CD4-positive, alpha-beta T cell treated with Interleukin-17A for 1 hour (primary cell): ENCODE measurements at places on chromosomes 11 and 22.

DNA sequence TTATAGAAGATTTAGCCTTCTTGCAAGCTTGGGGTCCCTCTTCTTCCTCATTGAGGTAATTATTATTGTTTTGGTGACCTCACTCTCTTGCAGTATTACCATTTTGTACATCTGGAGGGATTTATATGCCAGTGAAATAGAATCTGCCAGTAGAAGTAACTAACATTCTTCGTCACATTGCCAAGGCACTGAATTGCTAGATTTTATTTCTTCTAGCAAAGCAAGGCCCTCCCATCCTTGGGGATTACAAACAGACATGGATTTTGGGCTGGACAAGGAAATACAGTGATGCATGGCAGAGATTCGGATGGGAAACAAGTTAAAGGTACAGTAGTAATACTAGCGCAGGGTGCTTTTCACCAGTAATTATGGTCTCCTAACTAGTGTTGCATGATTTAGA lies 7.8 kb downstream of the ADAMTS15 start:
- DNase-seq, result no peak

- no peak for DNase-seq
Measured at GRCh38 chr11:116283300-116283699, 489.5 kb downstream of the BUD13 start.

DNA sequence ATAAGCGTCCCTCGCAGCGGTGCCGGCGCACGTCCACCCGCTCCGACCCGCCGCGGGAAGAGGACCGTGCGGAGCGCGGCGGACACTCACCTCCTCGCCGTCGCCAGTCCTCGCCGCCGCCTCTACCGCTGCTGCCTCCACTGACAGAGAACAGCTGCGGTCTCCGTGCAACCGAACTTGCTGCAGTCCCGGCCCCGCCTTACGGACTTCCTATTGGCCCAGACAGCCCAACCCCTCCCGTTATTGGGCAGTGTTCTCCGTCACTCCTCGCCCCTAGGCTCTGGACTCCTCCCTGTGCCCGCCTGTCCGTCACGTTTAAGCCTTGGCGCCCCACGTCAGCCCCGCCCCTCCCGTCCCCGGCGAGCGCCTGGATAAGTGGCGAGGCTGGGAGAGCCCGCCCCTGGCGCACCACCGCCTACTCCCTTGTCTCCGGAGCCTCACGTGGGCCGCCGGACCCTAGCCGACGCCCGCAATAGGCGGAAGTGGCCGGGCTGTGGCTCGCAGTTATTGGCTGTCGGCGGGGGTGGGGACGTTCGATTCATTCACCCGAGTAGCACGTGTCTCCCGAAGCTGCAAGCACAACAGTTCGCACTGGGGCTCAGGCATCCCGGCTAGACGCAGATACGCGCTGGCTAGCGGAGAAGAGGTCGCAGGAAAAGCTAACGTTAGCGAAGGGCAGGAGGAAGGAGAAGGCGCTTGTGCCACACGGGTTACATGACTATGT lies at the start of gene PC:
Gene PC, minus strand, starts transcription at position 152 of the 724 bp plus-strand sequence. CDS start 86,224 bp downstream, outside the sequence.
- DNase-seq, result peak; percentile 99

DNA sequence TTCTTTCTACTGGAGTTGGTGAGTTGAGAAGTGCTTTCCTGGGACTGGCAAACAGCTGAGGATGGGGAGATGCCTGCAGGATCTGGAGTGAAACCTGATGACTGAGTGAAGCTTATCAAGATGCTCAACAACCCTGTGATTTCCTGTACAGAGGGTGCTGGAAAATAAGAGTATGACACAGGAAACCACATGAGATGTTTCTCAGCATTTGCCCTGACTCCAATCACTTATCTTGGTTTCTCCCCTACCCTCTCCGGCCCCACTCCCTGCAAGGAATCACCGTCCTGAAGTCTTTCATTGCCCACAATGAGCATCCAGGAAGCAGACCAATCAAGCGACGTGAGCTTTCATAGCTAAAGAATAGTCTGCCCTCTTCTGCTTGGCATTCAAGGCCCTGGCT lies at the start of gene MRGPRX2:
Gene MRGPRX2, minus strand, starts transcription at position 89 of the 400 bp plus-strand sequence. CDS start 4,315 bp downstream, outside the sequence.
- peak; percentile 14 for DNase-seq

DNA sequence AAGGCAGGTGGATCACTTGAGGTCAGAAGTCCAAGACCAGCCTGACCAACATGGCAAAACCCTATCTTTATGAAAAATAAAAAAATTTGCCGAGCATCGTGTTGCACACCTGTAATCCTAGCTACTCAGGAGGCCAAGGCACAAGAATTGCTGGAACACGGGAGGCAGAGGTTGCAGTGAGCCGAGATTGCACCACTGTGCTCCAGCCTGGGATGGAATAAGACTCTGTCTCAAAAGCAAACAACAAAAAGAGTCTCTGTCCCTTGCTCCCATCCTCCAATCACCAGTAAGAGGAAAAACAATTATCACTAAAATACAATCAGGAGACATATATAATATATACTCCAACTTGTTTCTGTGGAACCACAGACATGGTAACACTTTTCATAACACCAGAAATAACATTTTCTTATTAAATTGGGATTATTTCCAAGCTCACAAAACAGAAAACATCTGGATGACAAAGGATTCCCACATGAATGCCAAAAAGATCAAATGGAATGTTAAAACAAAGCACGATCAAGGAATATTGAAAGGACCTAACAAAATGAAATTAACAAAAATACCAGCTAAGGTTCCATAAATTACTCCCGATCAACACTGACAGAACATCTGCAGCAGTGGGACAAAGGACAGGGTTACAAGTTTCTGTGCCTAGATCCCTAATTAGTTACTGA lies 15.2 kb downstream of the FCHSD2 start:
- no peak for DNase-seq

DNA sequence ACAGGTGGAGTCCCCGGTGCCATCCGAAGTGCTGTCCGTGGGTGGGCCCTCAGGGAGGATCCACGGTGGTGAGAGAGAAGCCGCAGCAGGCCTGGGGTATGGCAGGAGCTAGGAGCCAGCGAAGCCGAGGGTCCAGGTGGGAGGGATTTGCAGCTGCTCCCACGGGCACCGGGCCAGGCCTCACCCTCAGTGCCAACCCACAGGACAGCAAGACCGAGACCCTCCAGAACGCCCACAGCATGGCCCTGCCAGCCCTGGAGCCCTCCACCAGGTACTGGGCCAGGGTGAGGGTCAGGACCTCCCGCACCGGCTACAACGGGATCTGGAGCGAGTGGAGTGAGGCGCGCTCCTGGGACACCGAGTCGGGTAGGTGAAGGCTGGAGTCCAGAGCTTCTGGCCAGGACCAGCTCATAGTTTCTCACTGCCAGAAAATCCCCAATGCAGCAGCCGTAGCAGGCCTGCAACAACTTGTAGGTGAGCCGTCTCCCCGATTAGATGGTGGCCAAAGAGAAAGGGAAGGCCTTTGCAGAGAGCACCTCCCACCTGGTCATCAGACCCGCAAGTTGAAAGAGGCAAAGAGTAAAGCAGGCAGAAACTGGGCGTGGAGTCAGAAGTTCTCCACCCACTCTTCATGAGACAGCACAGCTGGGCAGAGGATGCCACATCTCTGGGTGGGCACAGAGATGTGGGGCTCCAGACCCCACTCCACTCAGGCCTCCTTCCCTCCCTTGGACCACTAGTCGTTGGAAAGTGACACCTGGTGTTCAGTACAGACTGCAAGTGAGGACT lies 20.4 kb downstream of the CSF2RB start:
- DNase-seq, result no peak

DNA sequence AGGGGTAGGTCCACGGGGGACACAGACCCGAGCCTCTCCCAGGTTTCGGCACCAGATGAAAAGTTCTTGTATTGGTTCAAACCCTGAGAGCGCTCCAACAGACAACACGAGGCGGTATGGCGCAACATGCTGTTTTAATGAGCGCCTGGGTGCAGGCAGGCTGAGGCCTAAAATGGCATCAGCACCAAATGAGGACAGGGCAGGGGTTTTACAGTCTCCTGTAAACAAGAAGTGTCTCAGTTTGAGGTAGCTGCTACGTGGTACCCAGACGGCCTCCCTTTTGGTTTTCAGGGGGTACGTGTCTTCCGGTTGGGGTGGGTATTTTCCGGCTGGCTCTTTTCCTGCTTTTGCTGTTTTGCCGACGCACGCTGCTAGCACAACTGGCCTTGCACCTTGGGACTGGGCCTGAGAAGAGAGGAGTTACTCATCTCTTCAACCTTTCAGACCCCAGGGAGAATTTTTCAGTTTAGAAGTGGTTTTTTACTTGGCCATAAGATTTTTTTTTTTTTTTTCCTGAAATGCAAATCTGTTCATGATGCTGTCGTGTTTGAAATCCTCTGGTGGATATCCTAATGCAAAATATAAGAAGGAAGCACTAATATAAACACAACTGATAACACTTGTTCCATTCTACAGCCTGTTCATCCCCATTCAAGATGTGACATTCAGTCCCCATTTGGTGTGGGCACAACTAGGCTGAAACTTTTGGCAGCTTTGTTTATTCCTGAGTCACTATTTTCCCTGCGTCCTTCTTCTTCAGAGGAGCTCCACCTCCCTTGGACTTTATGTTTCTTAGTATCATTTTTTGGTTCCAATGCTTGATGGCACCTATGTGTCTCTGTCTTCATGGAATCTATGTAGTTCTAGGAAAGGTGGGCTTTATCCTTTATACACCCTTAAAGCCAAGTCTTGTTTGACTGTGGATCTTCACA lies 6.5 kb downstream of the PPFIBP2 start:
- DNase-seq, result no peak

- no peak for DNase-seq
Measured at GRCh38 chr11:26490546-26490945, 81.5 kb downstream of the MUC15 start.

- DNase-seq, result peak; percentile 46
Measured at GRCh38 chr11:123577081-123577598, 77.3 kb downstream of the SCN3B start.

- no peak for DNase-seq
Measured at GRCh38 chr11:6660712-6661111, 5.1 kb upstream of the DCHS1 start.

GRCh38 chr22:20652582-20652981 lies 121.3 kb upstream of the SERPIND1 start:
- DNase-seq, result no peak

DNA sequence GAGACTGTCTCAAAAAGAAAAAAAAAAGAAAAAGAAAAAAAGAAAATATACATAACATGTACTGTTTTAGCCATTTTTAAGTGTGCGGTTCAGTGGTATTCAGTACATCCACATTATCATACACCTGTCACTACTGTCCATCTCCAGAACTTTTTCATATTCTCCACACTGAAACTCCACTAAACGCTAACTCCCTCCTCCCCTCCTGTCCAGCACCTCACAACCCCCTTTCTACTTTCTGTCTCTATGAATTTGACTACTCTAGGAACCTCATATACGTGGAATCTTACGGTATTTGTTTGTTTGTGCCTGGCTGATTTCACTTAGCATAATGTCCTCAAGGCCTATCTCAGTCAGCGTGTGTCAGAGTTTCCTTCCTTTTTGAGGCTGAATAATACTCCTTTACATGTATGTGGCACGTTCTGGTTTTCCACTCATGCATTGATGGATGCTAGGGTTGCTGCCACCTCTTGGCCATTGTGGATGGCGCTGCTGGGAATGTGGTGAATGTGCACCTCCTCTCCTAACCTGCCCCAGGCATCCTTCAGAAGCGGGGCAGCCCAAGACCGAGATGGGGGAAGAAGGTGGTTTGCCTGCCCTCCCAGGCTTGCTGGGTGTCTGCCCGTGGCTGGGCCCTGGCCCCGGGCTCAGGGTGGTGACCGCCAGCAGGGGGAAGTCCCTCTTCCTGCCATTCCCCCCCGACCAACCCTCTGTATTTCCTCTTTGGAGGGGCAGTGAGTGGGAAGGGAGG lies 60.5 kb downstream of the BCR start:
- peak; percentile 47 for DNase-seq

GRCh38 chr11:68734111-68734510 lies 17.2 kb downstream of the TESMIN start:
- DNase-seq, result no peak

DNA sequence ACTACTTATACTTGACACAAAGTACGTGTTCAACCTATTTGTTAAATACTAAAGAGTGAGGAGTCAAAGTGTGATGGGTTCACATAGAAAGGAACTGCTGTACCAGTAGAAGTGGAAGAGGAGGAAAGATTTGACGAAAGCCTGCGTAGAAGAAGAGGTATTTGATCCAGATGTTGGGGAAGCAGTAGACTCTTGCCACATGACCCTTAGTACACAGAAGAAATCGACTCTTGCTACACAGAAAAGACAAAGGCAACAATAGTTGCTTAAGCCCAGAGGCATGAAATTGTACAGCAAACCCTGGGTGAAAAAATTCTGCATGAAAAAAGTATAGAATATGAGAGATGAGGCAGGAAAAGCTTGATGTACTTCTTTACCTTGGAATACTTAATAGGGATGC lies 152.9 kb downstream of the ETS1 start:
- no peak for DNase-seq

- no peak for DNase-seq
Measured at GRCh38 chr11:37411289-37411688, 813.3 kb upstream of the RAG2 start.

- no peak for DNase-seq
Measured at GRCh38 chr22:41683616-41684015, 5.1 kb downstream of the SNU13 start.

DNA sequence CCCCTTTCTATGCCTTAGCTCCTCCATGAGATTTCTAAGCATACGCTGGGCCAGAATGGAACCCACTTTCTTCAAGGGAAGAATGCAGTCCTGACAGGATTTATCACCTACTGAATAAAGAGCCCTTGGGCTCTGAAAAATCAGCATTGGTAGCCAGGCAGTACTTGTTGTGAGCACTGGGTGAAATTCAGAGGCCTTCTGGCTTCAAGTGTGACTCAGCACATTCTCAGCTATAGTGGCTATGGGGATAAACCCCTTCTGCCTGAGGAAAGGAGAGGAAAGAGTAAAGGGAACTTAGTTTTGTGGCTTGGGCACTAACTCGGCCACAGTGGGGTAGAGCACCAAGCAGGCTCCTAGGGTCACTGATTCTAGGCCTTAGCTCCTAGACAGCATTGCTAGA lies 574.8 kb downstream of the JRKL start:
- no peak for DNase-seq

GRCh38 chr11:94553938-94554337 lies 10.2 kb downstream of the FUT4 start:
- DNase-seq, result no peak

DNA sequence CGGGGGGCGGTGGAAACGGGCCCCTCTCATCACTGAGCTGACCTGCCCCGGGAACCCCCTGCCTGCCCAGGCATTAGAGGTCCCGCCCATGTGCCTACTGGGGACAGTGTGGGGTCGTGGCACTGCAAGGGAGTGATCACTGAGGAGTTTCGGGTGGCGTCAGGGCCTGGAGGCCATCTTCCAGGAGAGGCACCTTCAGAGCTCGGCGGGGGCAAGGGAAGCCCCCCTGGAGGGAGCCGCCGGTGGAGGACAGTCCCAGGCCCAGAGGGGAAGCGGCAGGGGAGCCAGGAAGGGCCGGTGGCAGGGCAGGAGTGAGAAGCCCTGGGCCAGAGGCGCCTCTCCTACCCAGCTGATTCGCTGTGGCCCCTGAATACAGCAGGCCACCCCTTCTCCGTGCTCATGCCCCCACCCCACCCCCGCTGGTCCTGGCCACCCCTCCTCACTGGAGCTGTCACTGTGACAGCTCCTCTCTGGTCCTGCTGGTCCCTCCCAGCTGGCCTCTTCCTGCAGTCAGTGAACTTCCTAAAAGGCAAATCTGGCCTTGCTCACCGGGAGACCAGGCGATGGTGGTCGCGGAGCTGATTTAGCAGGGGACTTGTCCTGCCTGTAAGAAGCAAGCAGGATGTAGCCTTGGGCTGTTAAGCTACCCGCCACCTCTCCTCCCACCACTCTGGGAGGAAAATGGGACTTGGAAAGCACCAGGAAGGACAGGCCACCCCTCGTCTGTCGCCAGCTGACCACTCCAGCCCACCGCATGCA lies 2.0 kb upstream of the MAPK11 start:
- DNase-seq, result no peak
